ENCODE measurements at places on chromosomes 3 and 15.

- no peak for DNase-seq
Observed at GRCh38 chr3:139430493-139430892, 41.0 kb upstream of the COPB2 start.

DNA sequence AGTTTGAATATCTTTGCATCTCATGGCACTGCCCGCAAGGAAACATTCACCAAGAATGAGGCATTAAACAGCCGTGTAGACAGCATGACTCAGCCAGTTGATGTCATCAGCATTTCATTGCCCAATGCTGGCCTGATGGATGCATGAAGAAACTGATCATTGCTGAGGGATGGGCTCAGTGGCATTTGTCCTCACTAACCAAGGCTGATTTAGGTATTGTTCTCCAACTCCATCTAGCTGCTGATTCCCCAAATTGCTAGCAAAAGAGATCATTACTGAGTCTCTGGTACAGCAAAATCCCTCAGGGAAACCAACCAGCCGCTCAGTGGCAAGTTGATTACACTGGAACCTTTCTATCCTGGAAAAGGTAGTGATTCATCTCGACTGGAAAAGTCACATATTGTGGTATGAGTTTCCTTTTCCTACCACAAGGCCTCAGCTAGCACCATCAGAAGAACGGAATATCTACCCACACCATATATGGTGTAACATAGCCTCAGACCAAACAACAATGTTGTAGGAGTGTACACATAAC lies 186.5 kb upstream of the GAP43 start:
- DNase-seq: no peak

DNA sequence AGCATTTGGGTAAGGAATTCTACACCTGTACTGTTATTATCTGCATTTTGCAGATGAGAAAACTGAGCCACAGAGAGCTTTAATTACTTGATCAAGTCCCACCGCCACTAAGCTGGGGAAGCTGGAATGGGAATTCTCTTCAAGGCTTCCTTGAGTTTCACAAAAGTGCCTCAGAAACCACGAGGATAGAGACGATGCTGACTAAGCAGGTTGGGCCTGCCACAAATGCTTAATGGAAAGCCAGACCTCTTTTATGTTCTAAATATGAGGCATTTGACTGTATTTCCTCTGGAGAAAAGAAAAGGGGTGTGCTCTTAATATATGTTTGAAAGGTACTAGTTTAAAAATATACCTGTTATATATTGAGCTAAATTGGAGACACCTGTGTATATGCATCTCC lies 34.7 kb downstream of the ADAMTS9 start:
- DNase-seq: no peak

DNA sequence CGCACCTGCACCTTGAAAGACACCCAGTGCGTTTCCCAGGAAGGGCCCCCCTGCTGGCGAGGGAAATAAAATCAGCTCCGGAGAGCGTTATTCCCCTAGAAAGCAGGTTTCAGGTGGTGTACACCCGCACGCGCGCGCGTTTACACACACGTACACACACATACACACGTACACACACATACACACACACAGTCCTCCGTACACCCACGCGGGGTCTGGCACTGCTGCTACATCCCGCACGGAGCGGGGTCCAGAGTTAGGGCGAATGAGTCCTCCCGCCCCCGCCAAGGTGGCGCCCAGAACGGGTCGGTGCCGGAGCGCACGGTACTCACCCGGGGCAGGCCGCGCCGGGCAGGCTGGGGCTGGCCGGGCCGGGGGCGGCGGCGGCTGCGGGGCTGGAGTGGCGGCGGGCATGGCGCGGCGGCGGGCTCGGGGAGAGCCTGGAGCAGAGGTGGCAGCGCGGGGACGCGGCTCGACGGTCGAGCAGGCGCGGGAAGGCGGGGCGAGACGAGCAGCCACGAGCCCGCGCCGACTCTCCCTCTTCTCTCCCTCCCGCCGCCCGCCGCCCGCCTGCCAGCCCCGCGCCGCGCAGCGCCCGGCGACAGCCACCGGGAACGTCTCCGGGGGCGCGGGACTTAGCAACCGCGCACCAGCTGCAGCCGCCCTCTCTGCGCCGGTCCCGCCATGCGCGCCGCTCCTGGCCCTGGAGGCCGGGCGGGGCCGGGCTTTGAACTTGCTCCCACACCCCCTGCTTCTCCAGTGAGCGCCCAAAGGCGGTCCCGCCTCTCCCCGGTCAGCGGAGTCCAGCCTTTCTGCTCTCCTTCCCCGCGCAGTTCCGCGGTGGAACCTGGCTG lies at the start of gene DCLK3:
DCLK3 (minus strand) TSS at position 704 of the 854 bp plus-strand sequence; CDS start at position 414, 290 bp downstream.
- no peak for DNase-seq

DNA sequence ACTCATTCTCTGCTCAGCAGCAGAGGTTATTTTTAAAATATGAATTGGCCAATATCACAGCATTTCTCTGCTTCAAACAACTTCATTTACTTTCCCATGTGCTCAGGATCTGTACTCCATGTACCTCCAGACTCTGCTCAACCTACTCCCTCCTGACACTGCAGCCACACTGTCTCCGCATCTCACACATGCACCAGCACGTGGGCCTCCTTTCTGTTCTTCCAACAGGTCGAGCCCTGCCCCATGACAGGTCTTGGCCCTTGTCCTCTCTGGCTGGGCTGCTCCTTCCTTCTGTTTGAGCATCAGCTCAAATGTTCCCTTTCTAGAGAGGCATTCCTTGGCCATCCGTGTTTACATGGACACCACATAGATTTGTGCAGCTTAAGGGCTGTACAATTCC lies 195.7 kb downstream of the EBLN2 start:
- DNase-seq: no peak

GRCh38 chr3:14237457-14237856 lies 58.8 kb downstream of the LSM3 start:
- peak; percentile 44 for DNase-seq

- no peak for DNase-seq
Observed at GRCh38 chr3:171169866-171170265, 143.3 kb upstream of the SLC2A2 start.

- peak; percentile 99 for DNase-seq
Observed at GRCh38 chr3:36993326-36994283, at the start of gene MLH1. Gene MLH1 (plus strand): TSS chr3:36993518. CDS start chr3:36993548, 30 bp downstream.

GRCh38 chr15:23910030-23910429 lies 222.9 kb upstream of the NDN start:
- no peak for DNase-seq

GRCh38 chr3:88678747-88679146 lies 428.7 kb upstream of the EPHA3 start:
- DNase-seq: no peak

- DNase-seq: no peak
Observed at GRCh38 chr3:142120707-142121106, 28.6 kb downstream of the TFDP2 start.

DNA sequence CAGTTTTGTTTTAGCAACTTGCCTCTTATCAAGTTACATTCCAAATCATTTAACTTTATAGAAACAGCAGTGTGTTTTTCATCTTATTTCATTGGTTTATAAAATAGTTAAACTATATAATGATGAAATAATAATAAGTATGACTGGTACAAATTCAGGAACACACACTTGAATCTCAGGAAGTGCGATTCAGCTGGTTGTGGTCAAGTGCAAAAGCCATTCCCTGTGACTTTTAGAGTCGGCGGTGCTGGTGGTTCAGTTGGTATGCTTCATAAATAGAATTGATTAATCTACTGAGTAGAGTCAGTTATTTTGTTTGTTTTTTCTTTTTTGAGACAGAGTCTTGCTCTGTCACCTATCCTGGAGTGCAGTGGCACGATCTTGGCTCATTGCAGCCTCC lies 22.7 kb downstream of the SACM1L start:
- DNase-seq: no peak

DNA sequence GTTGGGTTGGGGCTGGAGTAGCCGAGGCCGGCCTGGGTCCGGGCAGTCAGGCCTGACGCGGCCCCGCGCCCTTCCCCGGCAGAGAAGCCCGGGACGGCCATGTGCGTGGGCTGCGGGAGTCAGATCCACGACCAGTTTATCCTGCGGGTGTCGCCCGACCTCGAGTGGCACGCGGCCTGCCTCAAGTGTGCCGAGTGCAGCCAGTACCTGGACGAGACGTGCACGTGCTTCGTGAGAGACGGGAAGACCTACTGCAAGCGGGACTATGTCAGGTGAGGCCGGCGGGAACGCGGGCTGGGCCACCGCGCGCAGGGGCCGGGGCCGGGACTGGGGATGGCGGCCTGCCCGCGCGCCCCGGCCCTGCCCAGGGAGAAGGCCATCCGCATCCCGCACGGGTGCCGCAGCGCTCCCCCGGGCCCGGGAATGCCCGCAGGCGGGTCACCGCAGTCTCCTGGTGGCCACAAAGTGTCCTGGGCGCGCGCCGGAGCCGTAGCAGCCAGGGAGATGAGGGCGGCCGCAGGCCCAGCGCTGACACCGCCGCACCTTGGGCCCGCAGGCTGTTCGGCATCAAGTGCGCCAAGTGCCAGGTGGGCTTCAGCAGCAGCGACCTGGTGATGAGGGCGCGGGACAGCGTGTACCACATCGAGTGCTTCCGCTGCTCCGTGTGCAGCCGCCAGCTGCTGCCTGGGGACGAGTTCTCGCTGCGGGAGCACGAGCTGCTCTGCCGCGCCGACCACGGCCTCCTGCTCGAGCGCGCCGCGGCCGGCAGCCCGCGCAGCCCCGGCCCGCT lies 1.3 kb downstream of the ISL2 start:
- peak; percentile 80 for DNase-seq

- DNase-seq: peak; percentile 77
Observed at GRCh38 chr3:53708001-53708621, 138.1 kb downstream of the CHDH start.

DNA sequence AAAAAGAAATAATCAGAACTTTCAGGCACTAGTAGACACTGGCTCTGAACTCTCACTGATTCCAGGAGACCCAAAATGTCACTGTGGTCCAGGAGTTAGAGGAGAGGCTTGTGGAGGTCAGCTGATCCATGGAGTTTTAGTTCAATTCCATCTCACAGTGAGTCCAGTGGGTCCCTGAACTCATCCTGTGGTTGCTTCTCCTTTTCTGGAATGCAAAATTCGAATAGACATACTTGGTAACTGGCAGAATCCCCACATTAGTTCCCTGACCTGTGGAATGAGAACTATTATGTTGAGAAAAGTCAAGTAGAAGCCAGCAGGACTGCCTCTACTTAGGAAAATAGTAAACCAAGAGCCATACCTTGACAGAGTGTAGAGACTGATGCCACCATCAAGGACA lies 87.3 kb upstream of the OXTR start:
- DNase-seq: no peak

DNA sequence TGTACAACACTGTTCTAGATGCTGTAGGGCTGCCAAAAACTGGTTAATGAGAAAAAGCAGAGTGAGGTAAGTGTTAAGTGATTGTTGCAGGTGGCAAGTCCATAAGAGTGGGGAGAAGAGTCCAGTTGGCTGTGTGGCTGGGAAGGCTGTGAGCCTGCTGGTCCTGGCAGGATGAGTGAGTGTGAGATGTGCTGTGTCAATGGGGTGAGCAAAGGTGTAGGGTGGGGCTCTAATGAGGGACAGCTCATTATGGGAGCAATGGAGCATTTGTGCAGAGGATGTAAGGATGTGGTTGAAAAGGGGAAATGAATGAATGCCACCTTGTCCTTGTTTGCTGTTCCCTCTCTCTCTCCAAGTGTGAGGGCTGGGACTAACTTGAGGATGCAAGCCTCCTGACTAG lies 145.3 kb upstream of the ROPN1 start:
- DNase-seq: no peak

DNA sequence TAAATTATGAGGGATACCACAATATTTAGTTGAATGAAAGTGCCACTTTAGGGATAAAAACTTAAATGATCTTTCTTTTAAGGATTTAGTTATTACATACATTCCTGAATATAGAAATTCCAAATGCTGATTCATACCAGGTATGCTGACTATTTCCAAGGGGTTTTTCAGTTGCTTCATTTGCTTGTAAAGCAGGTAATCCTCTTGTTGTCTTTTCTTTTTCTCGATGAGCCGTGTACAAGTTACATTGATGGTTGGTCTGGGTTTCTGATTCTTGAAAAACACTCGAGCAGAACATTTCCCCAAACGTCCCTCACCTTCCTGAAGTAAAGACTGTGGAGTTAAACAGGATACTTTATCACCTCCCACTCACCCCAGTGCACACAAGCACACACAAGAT lies 21.7 kb downstream of the RARRES1 start:
- DNase-seq: no peak

- DNase-seq: no peak
Observed at GRCh38 chr15:101481917-101482525, 7.5 kb downstream of the PCSK6 start.
